ENCODE measurements at places on chromosomes 2 and 18.

DNA sequence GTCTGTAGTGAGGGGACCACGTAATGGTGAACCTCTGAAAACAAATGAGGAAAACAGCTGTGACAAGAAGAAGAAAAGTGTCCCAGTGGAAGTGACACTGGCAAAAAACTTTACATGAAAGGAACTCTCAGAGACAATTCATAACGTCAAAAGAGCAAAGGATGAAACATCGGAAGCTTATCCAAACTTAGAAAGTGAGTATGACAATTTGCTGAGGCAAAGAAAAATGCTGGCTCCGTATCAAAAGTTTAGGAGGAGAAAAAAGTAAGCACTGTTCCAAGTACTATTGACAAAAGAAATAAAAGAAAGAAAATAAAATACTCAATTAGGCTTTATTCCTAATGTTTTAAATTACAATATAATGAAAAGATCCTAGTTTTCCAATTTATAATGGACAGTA, 91.3 kb downstream of the NOL10 start:
- DNase-seq = no peak

DNA sequence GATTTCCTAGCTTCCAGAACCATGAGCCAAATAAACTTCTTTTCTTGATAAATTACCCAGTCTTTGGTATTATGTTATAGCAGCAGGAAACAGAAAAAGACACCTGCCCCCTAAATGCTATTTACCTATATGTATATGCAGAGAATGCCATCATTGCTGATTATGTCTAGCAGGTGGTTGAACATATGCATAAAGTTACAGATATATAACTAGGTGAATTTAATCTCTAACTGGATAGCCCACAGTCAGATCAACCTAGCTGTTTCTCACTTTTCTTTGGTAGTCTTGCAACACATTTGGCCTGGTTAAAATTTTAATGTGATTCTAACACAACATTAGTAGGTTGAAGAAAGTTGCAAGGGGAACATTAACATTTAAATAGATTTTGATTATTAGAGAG, 7.1 kb upstream of the CERS6 start:
- DNase-seq = no peak

DNA sequence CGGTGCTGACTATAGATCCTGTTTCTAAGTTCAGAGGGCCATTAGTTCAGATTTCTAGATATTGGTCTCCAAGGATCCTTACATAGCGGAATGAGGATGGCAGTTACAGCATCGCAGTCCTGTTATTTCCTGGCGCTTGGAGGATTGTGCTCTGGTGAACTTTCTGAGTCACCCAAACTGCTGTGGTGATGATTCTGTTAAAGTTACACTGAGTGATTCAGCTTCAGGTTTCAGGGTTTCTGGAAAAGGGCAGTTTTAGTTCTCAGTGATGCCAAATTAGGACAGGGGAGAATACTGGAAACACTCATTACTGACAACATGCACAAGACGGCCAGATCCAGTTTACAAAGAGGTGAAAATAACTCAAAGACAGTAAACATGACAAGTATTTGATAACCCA, 52.1 kb upstream of the ANKRD62 start:
- no peak for DNase-seq

GRCh38 chr2:219672406-219672805, 45.0 kb downstream of the SLC4A3 start:
- no peak for DNase-seq

DNA sequence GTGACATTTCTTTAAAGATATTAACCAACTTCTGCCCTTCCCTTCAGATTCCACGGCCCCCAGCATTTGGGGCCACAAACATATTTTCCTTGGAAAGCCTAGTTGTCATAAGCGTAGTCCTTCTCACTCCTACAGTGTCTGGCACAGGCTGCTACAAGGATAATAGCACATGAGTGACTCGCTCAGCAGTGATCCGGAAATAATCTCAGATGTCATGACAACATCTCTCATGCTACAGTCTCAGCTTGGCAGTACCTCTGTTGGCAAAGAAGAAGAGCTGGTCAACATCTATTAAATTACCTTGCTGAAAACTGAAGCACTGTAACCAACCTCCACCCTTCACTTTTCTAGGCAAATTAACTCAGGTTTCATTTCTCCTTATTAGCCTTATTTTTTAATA, 351.7 kb downstream of the RAD51AP2 start:
- DNase-seq = no peak

DNA sequence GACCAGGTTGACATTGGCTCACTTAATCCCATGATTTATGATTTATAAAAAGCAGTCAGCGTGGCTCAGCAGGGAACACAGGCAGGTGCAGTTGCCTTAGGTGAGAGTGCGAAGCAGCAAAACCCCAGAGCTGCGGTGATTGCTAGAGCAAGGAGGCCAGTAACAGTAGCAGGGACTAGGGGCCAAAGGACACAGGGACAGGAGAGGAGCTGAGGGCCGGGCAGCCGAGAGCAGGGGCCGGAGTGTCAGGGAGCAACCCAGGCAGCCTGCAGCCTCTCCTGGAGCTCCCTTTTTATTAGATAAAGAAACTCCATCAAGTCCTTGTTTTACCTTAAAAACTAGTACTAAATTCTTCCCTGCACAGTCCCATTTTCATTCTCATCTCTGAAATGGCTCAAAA, 4.3 kb downstream of the MC2R start:
- DNase-seq = no peak

DNA sequence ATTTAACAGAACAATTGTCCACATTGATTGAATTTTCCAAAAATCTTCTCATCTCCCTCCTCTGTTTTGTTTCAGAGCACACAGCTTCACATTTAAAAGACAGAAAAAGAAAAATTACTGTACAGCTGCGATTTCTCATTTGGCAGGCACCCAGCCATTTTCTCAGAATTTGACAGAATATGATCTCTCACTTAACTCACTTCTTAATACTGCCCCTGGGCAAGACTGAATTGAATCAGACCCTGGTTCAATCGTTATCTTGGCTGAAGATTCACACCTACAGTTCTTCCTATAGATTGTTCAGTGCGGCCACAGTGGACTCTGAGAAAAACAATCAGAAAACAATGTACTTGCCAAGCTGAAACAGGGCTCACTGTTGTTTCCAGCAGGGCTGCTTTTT, 90.2 kb upstream of the LHCGR start:
- no peak for DNase-seq

GRCh38 chr18:48159816-48160215, 229.4 kb upstream of the SMAD2 start:
- DNase-seq = no peak

DNA sequence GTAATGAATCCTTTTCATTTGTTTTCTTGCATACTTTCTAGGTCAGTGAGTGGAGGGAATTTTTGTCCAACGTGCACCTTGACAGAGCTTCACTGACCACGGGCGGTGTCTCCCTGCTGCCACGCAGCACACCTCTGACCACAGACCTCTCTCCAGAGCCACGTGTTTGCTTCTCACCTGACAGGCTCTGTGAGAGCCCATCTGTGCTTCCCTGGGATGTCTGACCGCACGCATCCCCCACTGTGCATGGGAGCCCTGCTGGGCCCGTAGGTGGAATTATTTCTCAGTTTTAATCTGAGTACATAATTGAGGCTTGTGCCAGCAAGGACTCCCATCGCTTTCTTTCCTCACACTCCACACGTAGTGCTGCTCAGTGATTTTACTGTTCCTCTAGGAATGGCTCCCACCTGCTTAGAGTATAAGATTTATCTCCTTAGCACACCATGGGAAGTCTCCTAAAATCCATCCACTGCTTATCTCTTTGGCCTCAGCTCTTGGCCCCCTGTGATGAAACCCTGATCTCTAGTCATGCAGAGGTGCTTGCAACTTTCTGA, 482.6 kb downstream of the TSN start:
- DNase-seq = no peak

DNA sequence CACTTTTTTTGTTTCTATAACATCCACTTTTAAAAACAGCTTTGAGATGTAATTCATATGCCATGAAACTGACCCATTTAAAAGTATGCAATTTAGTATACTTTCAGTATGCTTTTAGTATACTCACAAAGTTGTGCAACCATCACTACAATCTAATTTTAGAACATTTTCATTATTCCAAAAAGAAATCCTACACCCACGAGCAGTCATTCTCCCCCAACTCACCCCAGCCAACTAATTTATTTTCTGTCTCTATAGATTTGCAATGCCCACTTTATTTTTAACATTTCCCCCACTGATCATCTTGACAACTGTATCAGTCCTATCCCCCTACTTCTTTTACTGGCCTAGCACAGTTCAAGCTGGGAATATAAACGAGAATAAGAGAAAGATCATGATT, 39.1 kb downstream of the FAM98A start:
- no peak for DNase-seq

DNA sequence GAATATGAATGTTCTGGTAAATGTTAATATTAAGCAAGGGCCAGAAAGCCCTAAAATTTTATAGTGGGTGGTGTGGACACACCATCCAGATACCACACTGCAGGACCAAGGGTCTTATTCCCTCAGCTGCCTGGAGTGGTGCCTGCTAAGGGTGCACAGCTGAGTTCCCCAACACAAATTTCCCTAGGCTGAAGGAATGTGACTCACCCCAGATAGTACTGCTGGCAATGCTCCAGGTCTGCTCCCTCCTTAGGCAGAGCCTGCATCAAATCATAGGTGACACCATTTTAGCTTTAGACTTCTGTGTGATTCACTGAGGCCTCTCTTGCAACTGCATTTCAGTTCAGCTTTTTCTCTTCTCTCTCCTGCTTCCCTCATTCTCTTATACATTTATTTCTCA, 321.1 kb downstream of the SATB2 start:
- no peak for DNase-seq

GRCh38 chr2:238174701-238175100, 15.9 kb downstream of the ERFE start:
- no peak for DNase-seq

DNA sequence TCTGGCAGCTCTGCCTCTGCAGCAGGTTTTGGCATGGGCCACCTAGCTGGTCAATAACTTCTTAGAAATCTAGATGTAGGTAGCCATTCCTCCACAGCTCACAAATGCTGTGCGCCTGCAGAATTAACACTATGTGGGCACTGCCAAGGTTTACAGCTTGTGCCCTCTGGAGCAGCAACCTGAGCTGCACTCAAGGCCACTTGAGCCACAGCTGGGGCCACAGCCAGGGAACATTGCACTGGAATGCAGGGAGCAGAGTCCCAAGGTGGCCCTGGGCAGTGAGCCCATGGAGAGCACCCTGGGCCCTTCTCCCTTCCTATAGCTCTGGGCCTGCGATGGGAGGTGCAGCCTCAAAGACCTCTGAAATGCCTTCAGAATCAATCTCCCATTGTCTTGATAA, 365.3 kb downstream of the SATB2 start:
- DNase-seq = no peak

GRCh38 chr2:85091838-85092237, 41.4 kb upstream of the TCF7L1 start:
- DNase-seq = no peak

DNA sequence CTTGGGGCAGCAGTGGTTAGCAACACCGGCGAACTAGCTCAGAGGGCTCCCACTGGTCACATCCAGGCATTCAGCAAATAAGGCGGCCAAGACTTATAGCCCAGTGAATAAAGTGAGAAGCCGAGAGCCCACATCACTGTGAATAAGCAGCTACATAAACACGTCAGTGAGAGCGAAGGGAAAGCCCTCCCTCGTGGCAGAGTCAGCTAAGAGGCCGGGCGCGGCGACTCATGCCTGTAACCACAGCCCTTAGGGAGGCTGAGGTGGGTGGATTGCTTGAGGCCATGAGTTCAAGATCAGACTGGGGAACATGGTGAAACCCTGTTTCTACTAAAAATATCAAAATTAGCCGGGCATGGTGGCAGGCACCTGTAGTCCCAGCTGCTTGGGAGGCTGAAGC, 5.2 kb downstream of the D2HGDH start:
- DNase-seq = no peak
